ENCODE measurements at places on chromosomes 11 and 22. TPM values are rescaled to one million over a fixed set of nuclear protein-coding genes. Genes with fewer than 3 reads are reported as not detected.
A peak's percentile ranks its signal among the peaks of the same experiment; 100 is the strongest.

Gene YPEL1
- 1.3 TPM for total RNA-seq

Gene DLG2
- total RNA-seq: 21.6 TPM

Gene CLTCL1
- 7.9 TPM for total RNA-seq

Gene DEUP1
- 0.25 TPM for total RNA-seq

- DNase-seq: no peak
Measured at GRCh38 chr11:850775-851763, 8.4 kb downstream of the TSPAN4 start.

DNA sequence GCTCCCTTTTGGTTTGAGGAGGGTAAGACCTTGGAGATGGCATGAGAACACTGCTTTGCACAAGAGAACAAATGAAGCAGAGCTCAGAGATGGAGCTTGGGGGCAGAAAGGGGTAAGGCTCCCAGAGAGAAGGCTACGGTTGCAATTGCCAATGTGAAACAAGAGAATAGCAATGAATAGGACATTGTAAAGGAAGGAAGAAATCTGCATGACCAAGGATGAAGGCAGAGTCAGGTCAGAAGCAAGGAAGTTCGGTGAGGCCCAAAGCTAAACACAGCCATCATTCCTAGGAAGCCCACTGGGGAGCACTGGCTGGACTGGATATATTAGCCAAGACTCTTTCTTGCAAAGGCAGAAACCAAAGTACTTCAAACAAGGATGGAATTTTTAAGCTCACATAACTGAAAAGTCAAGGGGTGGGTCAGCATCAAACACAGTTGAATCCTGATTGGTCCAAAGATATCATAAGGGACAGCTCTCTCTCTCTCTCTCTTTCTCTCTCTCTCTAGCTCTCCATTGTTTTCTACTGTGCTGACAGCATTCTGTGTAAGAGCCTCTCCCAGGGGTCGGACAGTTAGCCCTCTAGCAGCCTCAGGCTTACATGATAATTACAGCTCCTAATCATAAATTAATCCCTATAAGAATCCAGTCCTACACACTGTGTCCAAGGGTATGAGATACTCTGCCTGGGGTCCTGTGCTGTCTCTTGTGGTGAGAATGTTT, 484.3 kb downstream of the SOX6 start:
- no peak for DNase-seq

DNA sequence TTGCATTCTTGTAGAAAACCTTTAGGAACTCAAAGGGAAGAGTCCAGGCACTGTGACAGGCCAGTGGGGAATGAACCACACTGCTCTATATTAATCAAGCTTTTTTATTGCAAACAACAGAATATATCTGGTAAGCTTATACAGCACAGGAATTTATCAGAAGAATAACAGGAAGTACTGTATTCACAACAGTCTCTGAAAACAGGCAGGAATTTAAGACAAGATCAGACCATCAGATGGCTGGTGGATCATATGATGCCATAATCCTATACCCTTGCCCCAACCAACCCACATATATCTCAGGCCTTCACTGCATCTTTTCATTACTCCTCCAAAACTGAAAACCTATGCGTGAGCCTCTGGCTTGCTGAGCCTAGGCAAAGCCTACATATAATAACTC, 1.0 kb upstream of the HTATIP2 start:
- DNase-seq: no peak

Gene SPTBN2
- total RNA-seq: 45.0 TPM

DNA sequence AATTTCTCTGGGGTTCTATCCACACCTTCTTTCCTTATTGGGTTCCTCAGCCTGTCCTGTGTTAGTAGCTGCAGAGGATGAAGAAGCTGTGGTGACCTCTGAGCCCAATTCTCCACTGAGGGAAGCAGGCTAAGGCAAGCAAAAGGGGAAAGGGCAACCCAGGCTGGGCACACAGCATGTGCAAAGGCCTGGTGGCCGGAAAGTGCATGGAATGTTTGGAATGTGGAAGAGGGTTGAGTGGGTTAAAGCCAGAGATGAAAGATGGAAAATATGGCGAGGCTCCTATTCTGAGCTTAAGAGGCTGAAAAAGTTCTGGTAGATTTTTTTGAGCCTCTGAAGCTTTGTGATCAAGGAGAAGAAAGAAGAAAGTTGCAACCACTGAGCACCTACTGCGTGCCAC, 247.1 kb downstream of the MIAT start:
- no peak for DNase-seq

DNA sequence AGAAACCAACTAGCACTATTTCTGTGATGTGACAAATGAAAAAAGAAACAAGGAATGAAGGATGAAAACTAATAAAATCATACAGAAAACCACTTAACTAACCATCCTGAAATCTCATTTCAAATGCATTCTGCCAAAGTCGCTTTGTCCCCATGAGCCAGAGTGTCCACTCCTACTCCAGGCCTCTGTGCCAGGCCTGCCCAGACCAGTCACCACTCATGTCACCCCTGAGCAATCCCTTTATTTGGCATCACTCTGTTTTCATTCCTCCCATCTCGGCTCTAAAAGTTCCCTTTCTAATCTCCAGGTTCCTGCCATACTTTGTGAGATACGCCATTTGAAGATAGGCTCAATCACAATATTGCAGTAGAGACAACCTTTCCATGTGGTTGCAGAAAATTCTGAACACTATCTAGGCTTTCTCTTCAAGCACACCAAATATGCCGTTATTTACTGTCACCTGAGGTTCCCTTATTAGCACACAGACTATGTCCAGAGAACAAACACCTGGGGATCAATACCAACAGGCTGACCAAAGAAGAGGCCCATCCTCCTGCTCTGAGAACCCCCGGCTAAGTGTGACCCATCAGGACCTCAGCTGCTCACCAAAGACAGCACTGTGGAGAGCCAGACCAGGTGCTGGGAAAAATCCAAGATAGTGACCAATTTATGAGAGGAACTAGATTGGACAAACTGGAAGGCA, 202.4 kb downstream of the LARGE1 start:
- DNase-seq: no peak

Gene OR2D2
- not detected for total RNA-seq

Gene OR4A5
- not detected for total RNA-seq

GRCh38 chr11:72813740-72814285, 398 bp upstream of the ATG16L2 start:
- DNase-seq: peak; percentile 90

DNA sequence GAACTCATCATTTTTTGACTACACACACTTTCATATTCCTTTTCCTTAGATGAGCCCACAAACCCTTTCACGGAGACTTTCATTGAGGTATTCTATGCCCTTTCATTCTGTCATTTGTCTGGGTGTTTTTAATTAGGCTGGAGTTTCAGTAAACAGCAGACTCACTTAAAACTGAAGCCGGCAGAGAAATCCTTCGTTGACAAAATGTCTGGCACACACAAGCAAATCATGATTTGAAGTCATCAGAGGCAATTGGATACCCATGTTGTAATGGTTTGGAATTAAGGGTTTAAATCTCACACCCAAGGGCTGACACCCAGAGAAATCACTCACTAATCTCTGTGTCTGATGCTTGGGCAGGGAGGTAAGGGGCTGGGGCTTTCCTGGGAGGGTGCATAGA, 127.1 kb downstream of the EHF start:
- DNase-seq: no peak

DNA sequence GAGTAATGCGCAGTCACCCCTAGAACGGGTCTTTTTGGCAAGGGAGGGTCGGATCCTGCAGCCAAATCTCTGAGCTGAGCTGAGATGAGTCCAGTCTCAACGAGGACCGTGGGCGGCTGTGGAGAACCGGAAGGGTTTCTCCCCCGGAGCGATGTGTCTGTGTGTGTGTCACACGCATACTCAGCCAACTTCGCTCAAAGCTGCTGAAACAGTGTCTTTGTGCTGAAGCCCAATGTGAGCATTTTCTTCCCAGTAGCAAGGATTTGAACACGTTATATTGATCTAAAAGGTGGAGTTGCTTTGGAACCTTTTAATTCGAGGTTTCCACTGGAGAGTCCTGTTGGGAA, 1.4 kb upstream of the CELSR1 start:
- peak; percentile 32 for DNase-seq

- peak; percentile 46 for DNase-seq
Measured at GRCh38 chr22:28801845-28802594, 1.7 kb upstream of the XBP1 start.

- peak; percentile 75 for DNase-seq
Measured at GRCh38 chr11:110295531-110296225, 736 bp downstream of the RDX start.

Gene NLRP14
- total RNA-seq: not detected

DNA sequence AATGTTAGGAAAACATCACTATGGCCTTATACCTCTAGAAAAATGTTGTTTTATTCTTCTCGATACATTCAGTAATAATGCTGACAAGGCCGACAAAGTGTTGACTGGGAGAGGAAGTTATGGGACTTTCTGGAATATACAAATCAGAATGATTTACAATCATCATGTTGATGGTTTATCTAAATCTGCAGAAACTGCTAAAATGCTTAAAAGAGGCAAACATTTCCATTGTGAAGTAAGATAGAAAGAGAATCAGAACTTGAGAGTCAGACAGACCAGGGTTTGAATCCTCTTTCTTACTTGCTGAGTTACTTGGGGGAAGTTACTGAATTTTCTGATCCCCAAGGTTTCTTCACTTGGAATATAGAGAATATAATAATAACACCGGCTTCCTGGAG, 89.4 kb downstream of the CD44 start:
- no peak for DNase-seq

DNA sequence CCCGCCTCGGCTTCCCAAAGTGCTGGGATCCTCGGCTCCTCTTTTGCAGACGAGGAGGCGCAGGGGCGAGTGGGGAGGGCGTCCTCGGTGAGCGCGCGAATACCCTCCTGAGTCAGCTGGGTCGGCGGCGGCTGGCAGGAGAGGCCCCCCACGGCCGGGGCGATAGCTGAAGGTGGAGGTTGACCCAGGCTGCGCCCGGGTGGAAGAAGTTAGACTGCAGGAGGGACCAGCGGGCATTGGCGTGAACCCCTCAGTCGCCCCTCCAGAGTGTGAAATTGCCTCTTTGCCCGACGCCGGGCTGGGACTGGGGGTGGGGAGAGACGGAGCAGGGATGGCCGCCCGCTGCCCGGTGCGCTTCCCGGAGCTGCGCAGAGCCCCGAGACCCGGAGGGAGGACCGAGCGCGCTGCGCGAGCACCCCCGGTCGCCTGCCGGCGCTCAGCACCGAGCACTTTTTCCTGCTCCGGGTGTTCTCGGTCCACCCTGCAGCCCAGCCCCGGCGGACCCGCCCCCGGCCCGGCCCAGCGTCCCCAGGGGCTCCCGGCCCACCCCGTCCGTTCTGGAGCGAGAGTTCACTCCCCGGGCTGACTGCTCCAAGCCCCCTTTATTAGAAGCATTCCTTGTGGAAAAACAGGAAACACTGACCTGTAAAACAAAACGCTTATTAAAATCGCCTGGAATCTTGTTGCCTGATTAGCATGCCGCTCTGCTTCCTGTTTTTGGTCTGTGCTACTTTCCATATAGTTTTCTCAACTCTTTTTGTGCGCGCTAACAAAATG, 13.7 kb upstream of the CPT1A start:
- DNase-seq: no peak

GRCh38 chr22:11626422-11626773, 3901.6 kb upstream of the OR11H1 start:
- DNase-seq: no peak

DNA sequence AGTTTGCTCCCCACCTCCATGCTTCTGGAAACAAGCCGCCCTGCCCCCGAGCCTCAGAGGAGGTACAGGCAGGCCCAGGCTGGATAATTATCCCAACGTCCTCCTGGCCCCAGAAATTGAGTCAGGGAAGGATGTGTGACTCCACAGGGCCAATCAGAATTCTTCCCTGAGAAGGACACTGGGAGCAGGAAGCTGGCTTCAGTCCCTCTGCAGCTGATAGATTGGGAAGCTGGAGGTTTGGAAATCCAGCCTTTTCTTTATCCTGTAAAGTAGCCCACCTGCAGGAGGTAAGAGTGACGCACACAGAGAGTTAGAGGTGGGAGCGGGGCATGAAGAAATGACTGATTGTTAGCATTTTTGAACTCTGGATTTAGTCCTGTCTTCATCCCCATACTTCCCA, 97.5 kb upstream of the CD82 start:
- DNase-seq: no peak

Gene MFRP
- not detected for total RNA-seq

DNA sequence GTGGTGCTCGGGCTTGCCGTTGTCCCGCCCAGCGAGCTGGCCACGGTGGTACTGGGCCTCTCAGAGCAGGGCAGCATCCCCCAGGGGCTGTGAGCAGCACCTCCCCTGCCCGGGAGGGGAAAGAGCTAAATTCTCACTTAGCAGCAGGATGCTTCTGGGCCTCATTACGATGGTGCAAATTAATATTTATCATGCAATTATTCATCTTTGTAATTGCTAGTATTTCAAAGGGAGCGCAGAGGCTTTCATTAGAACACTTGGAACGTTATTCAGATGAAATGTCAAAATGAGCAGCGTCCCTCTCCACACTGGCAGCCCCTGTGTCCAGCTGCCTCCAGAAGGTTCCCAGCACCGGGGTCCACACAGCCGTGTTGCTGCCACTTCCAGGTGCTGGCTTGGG, 95.9 kb upstream of the PRR5 start:
- no peak for DNase-seq

Gene ZP1
- total RNA-seq: not detected

- DNase-seq: no peak
Measured at GRCh38 chr11:99739464-99740089, 718.8 kb downstream of the CNTN5 start.

Gene NLRX1
- 8.0 TPM for total RNA-seq

DNA sequence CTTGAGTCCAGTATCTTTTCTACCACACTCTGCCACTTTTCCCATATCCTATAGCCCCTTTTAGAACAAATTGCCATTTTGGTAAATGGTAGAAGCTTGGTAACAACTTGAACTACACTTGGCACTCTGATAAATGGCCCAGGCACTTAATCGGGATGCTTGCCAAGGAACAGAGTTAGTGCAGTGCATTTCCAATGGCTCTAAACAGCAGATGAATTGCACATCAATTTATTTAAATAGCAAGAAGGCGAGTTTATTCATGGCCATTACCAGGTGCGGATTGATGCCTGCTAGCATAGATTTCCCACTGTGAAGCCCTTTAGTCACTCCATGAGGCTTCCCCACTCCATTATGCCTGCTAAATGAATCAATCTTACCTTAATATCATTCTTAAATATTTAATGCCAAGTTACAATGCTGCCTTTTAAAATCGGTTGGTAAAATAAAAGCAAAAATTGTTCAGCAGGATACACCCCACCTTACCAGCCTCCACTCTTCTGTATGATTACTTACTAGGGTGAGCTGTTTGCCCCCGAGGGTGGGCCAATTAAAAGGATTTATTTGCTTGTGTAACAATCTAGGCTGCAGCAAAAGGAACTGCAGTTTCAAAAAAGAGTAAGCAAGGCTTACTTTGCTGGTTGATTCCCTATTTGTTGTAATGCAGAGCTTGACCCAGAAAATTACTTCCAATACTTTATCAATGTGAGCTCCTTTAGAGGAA, 136.0 kb upstream of the ARHGAP42 start:
- no peak for DNase-seq

Gene CCDC134
- 24.3 TPM for total RNA-seq
